SHP77 (cell line): ENCODE measurements at places on chromosomes 16 and 17.

DNA sequence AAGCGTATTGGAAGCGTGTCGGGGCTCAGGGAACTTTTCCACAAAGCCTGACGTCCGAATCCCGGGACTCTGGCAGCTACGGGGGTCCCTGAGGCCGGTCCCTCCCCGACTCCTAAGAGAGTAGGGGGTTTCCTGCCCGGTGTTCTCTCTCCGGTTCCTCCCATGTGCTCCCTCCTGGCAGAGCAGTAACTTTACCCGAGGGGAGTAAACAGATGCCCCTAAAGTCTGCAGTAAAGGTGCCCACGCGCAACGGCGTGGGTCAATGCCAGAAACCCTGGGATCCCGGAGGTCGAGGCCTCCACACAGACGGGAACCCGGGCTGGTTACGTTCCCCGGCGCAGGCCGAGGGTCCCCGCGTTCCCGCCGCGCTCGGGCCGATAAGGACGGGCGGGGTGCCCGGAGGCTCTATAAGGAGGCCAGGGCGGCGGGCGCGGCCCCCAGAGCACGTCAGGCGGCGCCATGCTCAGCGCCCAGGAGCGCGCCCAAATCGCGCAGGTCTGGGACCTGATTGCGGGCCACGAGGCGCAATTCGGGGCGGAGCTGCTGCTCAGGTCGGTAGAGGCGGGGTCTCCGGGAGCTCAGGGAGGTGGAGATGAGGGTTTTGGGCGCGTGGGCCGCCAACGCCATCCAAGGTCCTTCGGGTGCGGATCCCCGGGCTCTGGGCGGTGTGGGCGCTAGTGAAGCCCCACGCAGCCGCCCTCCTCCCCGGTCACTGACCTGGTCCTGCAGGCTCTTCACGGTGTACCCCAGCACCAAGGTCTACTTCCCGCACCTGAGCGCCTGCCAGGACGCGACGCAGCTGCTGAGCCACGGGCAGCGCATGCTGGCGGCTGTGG lies at the start of gene HBM:
TSS of gene HBM (plus strand) at position 440 of the 836 bp plus-strand sequence. CDS start at position 460, 20 bp downstream.
- DNase-seq = no peak

DNA sequence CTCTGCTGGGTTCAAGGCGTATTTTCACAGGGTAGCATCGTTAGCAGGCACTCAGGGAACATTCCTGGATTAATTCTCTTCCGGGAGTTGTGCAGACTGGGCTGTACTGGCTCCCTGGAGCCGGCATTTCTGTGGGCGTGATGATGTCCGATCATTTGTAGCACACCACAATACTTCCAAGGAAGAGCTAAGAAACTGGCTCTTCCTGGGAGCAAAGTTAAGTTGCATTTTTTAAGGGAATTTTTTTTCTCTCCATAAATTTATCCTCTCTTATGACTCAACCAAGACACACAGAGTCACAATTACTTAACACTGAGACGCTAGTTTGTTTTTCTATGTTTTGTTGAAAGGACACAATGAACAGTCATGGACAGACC lies 211.6 kb upstream of the FOXF1 start:
- no peak for DNase-seq

DNA sequence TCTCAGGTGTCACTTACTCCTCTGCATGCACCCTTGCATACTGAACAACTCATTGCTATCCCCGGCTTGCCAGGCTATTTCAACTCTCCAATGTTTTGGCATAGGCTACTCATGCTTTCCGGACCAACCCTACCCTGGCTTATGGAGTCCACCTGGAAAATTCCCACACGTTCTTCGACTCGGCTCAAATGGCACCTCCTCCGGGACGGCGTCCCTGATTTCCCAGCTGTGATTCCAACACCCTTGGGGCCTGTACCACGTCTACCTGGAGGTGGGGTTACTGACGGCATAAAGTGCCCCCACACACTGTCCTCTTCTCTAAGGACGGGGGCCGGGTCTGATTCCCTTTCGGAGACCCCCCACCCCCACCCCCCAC lies 498 bp downstream of the SMYD4 start:
- peak; percentile 25 for DNase-seq

DNA sequence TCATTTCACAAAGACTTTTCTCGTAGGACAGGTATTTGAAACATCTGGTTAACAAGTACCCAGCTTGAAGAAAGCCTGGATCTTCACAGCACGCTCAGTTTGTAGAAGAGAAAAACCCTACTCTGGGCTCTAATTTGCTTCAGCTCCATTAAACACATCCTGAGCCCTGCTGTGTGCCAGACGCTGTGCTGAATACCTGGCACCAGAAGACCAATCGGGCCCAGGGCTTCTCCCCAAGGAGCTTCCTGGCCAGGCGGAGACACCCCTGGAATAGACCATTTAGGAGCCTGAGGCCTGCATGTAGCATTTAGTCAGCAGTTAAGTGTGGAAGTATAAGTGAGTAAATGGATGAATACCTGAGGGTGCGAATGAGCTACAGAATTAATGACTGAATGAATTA lies 8.9 kb upstream of the ABAT start:
- DNase-seq = no peak

DNA sequence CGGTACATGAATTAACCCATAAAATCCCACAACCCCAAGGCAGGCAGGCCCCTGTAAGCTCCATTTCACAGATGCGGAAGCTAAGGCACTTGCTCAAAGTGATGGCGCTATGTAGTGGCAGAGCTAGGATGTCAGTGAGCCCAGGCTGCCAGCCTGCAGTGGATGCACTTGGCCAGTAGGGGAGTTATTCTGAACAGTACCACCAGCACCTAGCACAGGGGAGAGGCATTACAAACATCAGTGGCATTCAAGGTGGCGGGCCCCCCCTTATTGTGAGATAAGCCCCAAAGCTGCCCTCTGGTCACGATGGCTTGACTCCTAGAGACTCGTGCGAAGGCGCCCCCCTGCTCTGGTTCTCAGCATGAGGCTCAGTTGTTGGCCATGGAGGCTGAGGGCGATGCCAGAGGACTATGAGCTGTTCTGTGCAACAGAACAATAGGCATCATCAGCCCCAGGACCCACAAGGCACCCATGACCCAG lies 33.8 kb downstream of the GTF3C1 start:
- peak; percentile 29 for DNase-seq

DNA sequence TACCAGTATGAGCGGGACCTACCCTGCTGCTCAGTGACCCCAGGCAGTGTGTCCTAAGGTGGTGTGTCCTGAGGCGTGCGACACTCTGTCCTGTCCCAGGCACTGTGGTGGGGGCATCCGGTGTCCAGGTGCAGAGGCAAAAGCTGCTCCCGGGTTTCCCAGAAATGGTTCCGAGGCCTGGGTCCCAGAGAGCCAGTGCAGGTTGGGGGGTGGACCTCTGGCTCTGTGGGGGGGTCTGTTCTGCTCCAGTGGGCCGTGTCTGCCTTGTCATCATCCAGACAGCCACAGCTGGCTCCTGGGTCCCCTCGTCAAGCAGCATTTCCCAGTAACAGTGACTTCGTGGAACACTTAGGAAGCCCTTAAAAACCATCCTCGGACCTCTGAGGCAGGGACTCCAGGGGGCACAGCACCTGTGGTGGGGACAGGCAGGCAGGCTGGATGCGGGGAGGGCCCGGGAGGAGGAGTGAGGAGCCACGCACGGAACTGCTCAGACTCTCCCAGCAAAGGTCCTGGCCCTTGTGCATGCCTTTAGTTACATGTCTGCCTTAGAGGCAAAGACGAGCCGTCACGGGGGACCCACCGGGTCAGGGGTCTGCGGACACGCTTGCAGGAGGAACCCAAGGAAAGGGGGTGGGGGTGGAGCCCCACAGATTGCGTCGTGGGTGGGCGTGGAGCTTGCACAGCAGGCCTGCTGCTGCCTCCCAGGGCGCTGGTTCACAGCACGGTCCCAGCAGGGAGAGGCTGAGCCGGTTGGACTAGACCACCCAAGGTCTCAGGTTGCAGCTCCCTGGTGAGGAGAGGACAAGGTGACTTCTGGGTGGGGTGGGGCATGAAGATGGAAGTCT lies 5.6 kb downstream of the SLC16A3 start:
- no peak for DNase-seq

DNA sequence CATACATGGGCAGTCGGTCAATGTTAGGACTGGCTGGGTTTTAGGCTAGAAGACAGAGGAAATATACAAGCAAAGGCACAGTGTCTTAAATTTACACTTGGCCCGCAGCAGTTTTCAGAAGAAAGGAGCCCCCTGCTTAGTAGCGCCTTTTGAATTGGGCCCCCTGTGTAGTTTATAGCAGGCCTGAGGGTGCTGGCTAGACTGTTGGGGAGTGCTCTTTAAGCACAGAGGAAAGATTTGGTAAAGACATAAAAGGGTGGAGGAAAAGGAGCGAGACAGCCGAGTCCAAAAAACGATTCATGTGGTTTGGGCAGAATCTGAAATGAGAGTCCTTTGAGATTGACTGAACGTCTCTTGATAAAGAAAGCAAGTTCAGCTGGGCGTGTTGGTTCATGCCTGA lies 10.6 kb downstream of the RMI2 start:
- no peak for DNase-seq

- no peak for DNase-seq
Observed at GRCh38 chr17:29256735-29257466, 10.2 kb downstream of the CRYBA1 start.

- DNase-seq = no peak
Observed at GRCh38 chr16:81232740-81233367, 5.6 kb upstream of the BCO1 start.

- no peak for DNase-seq
Observed at GRCh38 chr17:36921095-36921851, 16.0 kb upstream of the LHX1 start.

DNA sequence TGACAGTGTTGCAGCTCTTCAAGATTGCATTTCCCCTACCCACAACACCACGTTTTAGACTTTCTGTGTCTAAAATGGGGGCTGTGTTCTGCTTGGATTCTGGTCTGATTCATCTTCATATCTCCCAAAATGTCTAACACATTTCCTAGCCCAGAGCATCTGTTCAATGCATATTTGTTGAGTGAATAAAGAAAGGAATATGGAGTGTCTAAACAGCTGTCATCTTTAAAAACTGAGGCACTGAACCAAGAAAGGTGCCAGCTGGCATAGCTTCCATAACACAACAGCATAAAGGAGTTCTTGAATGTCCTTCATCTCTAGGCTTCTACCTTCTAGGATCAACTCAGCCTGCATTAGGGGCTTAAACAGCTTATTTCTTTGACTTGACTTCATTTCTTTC lies 67.4 kb downstream of the CDH11 start:
- DNase-seq = no peak

GRCh38 chr17:69405096-69405495 lies 9.4 kb upstream of the MAP2K6 start:
- no peak for DNase-seq

- peak; percentile 71 for DNase-seq
Observed at GRCh38 chr17:68461589-68461988, 4.3 kb upstream of the WIPI1 start.

DNA sequence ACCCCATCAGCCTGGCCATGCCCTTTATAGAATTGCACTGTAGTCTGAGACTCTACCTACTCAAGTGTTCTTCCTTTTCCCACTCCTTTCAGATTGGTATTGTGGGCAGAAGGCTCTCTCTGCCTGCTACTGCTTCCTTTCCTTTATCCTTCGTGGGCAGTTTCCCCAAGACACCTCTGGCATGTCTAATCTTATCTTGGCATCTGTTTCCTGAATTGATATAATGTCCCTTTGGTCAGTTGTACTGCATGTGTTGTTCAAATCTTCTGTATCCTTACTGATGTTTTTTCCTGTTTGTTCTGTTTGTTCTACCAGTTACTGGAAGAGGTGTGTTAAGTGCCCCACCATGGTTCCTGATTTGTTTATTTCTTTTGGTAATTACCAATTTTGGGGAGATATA lies 29.5 kb upstream of the MSI2 start:
- no peak for DNase-seq

GRCh38 chr16:78972006-78972405 lies 628.5 kb downstream of the MAF start:
- DNase-seq = peak; percentile 69

- DNase-seq = peak; percentile 60
Observed at GRCh38 chr16:49023050-49023449, 258.6 kb downstream of the CBLN1 start.

DNA sequence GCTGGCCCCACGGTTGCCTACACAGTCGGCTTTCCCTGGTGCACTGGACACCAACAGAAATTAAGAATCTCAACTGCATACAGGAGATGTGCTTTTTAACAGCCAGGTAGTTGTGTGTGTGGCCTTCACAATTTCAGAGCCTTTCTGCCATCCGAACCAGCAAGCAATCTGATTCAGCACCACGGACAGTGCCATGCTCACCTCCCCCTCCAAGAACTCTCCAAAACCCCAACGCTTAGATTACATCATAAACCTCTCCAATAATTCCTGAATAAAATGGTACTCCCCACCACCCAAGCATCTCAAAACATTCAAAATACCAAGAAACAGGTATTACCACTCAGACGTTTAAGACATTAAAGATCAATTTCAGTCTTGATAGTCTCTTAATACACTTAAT lies 31.8 kb downstream of the USP7 start:
- no peak for DNase-seq

DNA sequence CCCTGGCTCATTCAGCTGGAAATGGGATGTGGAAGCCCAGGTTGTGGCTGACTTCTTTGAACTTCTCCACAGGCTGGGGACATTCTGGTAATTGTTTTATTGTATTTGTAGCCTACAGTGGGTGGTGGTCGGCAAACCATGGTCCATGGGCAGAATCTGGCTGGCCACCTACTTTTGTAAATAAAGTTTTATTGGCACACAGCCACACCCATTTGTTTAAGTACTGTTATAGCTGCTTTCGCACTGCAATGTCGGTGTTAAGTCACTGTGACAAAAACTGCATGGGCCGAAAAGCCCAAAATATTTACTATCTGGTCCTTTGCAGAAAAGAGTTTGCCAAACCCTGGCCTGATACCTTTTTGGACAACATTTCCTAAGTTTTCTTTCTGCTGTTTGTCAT lies 86.2 kb downstream of the NTN1 start:
- no peak for DNase-seq

- no peak for DNase-seq
Observed at GRCh38 chr16:88329726-88330700, 52.7 kb upstream of the ZNF469 start.
